ENCODE measurements at places on chromosomes 12 and 14. TPM values are rescaled to one million over a fixed set of nuclear protein-coding genes. Genes with fewer than 3 reads are reported as not detected.

The IAPP gene
- not detected for total RNA-seq

The TSPAN11 gene
- total RNA-seq = 9.3 TPM

The ATP23 gene
- 8.9 TPM for total RNA-seq

The SOAT2 gene
- not detected for total RNA-seq

The FAM181A gene
- total RNA-seq = 3.3 TPM

The TAS2R42 gene
- not detected for total RNA-seq

The PALS1 gene
- 53.8 TPM for total RNA-seq

The AP5M1 gene
- total RNA-seq = 37.2 TPM

The FLVCR2 gene
- total RNA-seq = 14.0 TPM

The CLMN gene
- total RNA-seq = 18.8 TPM

The PPP1R1A gene
- total RNA-seq = 9.4 TPM

The PLEK2 gene
- total RNA-seq = 1.6 TPM

The RNF212B gene
- not detected for total RNA-seq

The CHGA gene
- 32.2 TPM for total RNA-seq

The IFNG-AS1 gene
- 0.10 TPM for total RNA-seq

The SLC25A21 gene
- total RNA-seq = 4.5 TPM

The STX2 gene
- total RNA-seq = 41.4 TPM

The DHRS4L2 gene
- 5.6 TPM for total RNA-seq

The EGLN3 gene
- 25.1 TPM for total RNA-seq

The E2F7 gene
- 3.7 TPM for total RNA-seq

The MUCL1 gene
- not detected for total RNA-seq

The DNAJC22 gene
- total RNA-seq = 2.2 TPM

The KLC1 gene
- 300 TPM for total RNA-seq

The NXPH4 gene
- 7.8 TPM for total RNA-seq

Measured in spinal cord (tissue), 10 donors.